Progenitor cell of endocrine pancreas (in vitro differentiated cells): ENCODE measurements at places on chromosomes 13 and 19.

DNA sequence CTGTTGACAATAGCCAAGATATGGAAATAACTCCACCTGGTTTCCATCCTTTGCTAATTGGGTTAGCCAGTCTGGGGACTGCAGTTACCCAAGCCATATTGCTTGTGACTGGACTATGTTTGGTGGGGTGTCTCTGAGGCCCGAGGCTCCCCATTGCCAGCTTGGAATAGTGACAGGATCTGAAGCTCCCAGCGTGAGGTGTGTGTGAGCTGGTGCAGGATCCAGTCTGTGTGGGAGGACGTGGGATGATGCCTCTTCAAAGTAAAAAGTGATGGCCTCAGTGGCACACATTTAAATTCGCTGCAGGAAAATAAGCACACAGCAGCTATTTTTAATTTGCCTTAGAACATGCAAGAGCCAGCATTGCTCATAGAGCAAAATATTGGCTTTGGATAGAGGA lies 75.0 kb downstream of the TEX26 start:
- DNase-seq, result no peak

- DNase-seq, result no peak
Measured at GRCh38 chr13:59099182-59099974, 1064.3 kb downstream of the DIAPH3 start.

DNA sequence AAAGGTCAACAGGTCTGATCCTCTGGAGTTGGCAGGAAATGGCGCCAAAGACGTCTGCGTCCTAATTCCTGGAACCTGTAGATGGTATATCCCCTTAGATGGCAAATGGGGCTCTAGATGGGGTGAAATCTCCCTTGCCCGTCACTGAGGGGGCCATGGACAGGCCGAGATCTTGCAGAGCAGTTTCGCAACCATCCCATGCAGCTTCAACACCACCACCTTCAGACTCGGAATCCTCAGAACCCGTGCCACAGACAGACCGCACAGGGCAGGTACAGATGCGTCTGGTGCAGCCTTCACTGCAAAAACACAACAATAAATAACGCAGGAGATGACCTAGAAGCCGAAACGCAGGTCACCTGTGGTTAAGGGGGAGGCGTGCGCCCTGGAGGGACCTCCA lies 17.7 kb downstream of the REXO1 start:
- DNase-seq, result no peak

DNA sequence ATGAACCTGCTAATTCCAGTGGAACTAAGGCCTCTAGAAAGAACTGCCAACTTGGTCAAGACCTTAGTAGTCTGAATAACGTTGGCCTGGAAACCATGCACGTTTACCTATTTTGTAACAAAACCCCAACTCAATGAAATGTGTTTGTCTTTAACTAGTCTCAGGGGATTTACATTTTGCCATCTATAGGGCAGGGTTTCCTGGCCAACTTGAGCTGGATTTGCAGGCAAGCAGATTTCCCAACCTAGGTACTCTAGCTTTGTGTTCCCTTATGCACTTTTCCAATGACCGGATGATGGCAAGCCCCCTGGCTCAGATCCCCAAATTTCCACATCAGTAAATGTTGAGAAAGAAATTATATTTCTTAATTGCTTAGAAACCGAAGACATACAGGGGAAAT lies 114.5 kb downstream of the IRS2 start:
- DNase-seq, result no peak
